COR-L47 (cell line): ENCODE measurements at places on chromosomes 13 and 19.

DNA sequence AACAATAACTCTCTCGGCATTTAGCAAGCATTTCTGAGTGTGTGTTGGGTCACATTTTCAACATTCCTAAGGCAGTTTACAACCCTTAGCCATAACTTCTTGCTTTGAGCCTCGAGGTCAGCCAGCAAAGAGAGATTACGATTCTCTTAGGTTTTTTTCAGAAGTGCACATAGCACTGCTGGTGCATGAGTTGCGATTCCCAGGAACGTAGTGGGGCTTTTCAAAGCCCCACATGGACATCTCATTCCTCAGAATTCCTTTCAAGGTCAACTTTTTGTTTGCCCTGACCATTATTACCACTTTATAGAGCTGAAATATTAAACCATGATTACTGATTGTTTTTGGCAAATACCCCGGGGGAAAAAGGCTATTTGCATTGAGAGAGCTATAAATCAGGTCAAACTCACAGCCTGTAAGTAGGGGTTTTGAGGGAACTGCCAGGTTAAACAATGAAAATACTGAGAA, 705.3 kb downstream of the GPC5 start:
- DNase-seq, result no peak

GRCh38 chr19:46347985-46348384, 1.1 kb downstream of the PPP5C start:
- no peak for DNase-seq

DNA sequence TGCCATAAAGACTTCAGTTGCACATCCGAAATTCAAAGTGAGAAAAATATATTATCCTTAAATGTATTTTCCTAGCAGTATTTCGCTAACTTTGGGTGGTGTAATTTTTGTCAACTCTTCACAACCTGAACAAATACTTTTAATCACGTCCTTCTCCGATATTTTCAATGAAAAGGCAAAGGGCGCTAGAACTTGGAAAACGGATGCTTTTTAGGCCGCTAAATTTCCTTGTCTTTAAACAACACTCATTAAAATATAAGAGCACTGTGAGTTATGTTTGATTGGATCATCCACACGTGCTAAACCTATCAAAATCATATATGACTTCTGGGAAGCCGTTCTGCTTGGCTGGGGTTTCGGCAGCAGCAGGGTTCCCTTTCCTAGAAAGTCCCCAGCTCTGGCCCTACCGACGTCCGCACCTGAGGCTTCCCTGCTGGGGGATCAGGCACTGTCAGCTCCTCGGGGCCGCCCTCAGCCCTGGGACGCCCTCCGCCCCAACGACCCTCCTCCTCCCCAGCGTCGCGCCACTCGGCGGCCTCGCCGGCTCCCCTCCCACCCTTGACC, 462 bp upstream of the MPHOSPH8 start:
- no peak for DNase-seq

GRCh38 chr13:96025283-96025682, 27.9 kb downstream of the UGGT2 start:
- DNase-seq, result no peak

DNA sequence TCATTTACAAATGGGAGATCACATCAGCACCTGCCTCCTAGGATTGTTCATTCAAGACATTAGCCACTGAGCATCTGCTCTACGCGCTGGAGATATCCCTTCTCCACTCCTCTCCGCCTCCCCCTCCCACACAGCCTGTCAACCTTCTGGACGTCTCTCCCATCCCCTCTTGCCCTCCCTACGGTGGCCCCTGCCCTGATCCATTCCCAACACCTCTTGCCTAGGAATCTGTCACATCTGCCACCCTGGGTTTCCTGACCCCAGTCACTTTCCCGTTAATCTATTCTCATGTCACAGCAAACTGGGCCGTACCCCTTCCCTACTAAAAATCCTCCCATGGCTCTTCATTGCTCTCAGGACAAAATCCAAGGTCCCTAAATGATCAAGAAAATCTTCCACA, 10.3 kb downstream of the DYRK1B start:
- no peak for DNase-seq

GRCh38 chr13:41426047-41426446, 31.3 kb upstream of the RGCC start:
- no peak for DNase-seq

GRCh38 chr19:2235381-2236063, 607 bp downstream of the PLEKHJ1 start:
- DNase-seq, result peak; percentile 96

- DNase-seq, result no peak
Measured at GRCh38 chr13:44106266-44107152, 226.8 kb downstream of the LACC1 start.

GRCh38 chr19:9903336-9903735, 33.0 kb downstream of the OLFM2 start:
- DNase-seq, result no peak

DNA sequence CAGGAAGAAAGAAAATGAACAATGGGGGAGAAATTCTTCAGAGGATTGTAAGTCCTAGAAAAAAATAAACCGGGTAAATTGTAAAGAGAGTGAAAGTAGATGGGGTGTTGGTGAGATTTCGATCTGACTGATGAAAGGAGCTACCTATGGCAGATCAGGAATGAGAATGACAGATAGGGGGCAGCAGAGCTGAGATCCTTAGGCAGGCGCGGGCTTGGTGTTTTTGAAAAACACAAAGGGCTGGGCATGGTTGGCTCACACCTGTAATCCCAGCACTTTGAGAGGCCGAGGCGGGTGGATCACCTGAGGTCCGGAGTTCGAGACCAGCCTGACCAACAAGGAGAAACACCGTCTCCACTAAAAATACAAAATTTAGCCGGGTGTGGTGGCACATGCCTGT, 1468.6 kb upstream of the SLC10A2 start:
- no peak for DNase-seq

DNA sequence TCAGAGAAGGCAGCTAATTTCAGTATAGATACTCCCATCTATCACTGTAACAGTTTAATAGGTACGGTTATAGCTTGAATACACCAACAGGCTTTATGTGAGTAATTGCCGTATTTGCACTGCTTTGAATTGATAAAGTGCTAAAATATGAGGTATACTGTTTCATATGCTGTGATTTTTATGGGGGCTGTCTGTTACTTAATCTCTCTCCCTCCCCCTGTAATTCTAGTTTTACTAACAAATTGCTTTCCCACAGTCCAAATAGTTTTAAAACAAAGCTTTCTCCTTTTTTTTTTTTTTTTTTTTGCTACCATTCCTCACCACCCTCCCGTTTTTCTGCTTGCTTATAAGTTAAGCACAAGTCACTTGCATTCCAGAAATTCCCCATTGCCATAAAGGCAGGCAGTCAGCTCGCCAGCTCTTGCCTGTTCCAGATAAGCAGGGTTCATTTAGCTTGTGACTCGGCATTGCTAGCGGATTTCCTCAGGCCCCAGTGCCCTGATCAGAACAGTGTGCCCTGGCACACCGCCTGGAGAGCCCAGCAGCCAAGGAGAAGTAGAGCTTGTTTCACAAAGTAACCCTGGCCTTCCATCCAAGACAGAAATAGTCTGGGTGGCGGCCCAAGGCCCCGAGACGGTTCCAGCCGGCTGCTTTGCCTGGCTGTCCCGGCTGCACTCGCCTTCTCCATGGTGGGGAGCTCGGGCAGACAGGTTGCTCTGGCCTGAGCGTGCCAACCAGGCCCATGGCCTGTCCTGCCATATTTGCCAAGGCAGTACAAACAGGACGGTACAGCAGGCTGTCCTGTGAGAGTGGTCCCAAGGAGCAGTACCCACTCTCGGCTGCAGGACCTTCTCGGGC, 43.5 kb upstream of the NPAS1 start:
- no peak for DNase-seq

- no peak for DNase-seq
Measured at GRCh38 chr19:3343619-3344502, 22.5 kb upstream of the NFIC start.

DNA sequence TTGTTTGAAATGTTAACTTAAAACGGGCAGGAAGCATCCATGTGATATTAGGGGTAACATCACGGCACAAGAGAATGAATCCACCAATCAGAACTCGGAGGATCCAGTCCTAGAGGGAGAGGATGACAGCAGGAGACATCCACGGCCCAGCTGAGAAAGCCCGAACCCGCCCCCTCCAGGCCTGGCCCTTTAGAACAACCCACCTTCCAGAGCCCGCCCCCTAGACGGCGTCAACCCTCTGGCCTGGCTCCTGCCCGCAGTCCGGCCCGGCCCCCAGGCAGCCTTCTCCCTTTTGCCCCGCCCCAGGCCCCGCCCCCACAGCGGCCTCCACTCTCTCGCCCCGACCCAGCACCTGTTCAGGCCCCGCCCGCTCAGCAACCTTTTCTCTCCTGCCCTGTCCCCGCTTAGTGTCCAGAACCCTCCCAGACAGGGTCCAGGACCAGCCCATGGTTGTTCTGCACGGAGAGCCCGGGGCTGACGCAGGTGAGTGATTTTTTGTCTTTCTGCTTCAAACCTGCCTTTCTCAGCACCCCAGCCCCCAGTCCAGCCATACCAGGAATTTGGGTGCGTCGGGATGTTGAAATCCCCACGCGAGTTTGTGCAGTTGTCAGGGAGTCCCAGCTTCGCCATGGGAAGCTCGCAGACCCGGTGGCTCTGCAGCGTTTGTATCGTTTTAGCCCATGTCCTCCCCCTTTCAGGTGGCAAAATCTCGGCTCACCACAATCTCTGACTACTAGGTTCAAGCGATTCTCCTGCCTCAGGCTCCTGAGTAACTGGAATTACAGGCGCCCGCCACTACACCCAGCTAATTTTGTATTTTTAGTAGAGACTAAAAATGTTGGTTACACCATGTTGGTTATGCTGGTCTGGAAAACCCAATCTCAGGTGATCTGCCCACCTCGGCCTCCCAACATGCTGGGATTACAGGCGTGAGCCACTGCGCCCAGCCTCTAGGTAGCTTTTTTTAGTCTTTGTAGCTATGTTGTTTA, 16.1 kb downstream of the ZNF816 start:
- DNase-seq, result no peak

GRCh38 chr13:84684048-84684662, 801.9 kb upstream of the SLITRK1 start:
- peak; percentile 42 for DNase-seq

GRCh38 chr19:40232479-40232878, 6.0 kb upstream of the CCNP start:
- no peak for DNase-seq

DNA sequence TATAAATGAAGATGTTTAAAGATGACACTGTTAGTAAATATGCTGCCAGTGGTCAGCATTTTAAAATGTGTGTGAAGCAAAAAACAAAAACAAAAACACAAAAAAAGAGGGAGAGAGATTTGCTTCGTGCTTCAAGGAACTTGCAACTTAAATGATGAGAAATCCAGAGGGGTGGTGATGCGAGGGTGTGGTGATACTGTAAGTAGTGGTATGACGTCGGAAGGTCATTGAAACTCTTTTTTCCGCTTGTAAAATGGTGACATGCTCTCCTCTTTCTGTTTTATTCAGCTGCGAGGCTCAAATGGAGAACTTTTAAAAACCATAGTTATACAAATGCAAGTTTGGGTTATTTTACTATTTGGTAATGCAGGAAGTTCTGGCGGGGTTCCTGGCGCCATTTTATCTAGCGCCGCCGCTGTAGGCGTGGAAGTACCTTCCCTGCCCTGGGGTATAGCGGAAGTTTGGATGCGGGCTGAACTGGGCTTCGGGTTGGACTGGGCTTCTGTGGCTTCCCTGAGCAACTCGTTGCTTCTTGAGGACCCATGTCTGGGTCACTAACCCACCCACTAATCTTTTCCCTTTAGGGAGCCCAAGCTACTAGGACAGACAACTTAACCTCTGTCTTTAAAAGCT, 34.8 kb downstream of the DGKH start:
- DNase-seq, result no peak

DNA sequence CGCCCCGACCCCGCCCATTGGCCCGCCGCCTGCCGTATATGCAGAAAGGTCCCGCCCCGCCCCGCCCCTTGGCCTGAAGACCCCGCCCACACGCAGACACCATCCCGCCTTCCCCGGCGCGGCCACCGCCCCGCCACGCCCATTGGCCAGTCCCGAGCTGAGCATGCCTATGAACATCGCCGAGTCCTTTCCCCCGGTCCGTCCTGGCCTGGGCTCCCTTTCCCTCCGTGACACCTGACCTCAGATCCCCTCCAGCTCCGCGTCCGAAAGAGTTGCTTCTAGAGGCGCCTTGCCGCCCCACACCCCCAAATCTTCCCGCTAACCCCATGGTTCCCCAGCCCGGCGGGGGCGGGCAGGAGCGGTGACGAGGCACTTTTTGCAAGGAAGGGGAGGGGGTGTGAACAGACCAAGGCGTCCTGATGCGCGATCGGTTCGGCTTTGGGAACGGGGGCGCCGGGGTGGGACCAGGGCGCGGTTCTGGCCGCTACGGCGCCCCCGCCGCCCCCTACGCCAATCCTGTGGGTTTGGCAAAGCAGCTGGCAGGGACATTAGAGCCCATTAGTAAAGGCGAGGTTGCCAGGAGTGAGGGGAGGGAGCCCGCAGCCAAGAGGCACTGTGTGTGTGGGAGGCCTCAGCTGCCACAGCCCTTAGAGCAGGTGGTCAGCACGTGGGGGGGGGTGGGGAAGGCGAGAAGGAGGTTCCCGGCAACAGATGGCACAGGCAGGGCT, 406 bp upstream of the NUMBL start:
- DNase-seq, result peak; percentile 91

GRCh38 chr19:17078920-17079709, 3.5 kb downstream of the MYO9B start:
- no peak for DNase-seq

- no peak for DNase-seq
Measured at GRCh38 chr19:33401683-33402420, 28.3 kb downstream of the CEBPG start.

- no peak for DNase-seq
Measured at GRCh38 chr13:37561031-37561430, 37.5 kb downstream of the POSTN start.

DNA sequence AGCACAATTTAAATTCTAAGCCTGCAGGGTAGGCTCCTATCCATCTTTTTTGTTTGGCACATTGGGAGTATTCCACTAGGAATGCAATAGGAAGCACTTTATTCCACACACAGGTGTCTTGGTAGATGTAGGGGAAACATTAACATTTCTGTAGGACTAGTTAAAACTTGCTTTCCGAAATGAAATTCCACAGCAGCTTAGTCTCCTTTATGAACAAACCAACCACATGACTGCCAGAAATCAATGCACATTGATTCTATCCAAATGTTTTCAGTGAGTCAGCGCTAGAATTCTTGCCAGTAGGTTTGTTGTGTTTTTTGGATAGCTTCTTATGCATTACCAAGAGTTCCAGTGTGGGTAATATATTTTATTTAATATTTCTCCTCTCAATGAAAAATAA, 207.9 kb upstream of the CSNK1A1L start:
- DNase-seq, result no peak

- peak; percentile 15 for DNase-seq
Measured at GRCh38 chr19:15934332-15935078, at the start of gene CYP4F11. TSS of gene CYP4F11 (minus strand) at chr19:15934529. CDS start at chr19:15934408, 121 bp downstream.
